ENCODE measurements at places on chromosomes 12 and 14. TPM values are rescaled to one million over a fixed set of nuclear protein-coding genes. Genes with fewer than 3 reads are reported as not detected.

Gene EMP1
- 28.9 TPM for total RNA-seq

Gene GCH1
- 2.9 TPM for total RNA-seq

Gene BBS10
- 8.9 TPM for total RNA-seq

Gene PPM1A
- 20.0 TPM for total RNA-seq

Gene RD3L
- total RNA-seq, result not detected

Gene NEUROD4
- not detected for total RNA-seq

DNA sequence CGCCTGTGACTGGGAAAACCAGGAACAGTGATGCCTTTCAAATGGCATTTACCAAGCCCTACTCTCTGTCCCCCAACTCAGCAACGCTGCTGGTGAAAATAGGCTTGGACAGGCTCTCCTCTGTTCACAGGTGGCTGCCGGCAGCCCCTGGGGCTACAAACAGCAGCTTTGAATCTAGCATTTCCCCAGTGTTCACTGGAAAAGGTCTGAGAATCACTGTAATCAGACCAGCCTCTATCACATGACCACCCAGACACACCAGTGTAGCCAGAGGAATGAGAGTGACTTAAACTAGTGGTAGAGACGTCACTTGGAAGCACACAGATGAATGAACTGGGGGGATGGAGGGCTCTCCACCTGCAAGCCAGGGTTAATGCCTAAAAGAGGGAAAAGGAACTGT, 151.8 kb downstream of the FOXN3 start:
- no peak for DNase-seq

- DNase-seq, result no peak
Observed at GRCh38 chr14:51449681-51450080, 202.0 kb upstream of the FRMD6 start.

- no peak for DNase-seq
Observed at GRCh38 chr14:89182326-89182725, 234.7 kb downstream of the FOXN3 start.

DNA sequence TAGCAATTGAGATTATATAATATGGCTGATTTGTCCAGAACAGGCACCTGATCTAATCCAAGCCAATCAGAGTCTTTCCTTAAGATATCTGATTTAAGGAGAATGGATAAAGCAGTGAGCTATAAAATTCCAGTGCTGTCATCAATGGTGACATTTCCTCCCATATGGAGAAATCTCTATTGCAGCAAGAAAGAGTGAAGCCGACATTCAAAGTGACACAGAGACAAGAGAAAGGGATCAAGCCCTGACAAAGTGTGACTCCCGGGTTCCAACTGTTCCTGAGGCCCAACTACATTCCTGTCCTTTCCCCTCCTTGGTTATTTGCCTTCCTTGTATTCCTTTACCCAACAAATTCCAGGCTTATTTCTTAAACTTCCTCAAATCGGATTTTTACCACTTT, 430.0 kb upstream of the SOX5 start:
- no peak for DNase-seq

GRCh38 chr12:47391566-47391965, 311.8 kb upstream of the AMIGO2 start:
- no peak for DNase-seq

DNA sequence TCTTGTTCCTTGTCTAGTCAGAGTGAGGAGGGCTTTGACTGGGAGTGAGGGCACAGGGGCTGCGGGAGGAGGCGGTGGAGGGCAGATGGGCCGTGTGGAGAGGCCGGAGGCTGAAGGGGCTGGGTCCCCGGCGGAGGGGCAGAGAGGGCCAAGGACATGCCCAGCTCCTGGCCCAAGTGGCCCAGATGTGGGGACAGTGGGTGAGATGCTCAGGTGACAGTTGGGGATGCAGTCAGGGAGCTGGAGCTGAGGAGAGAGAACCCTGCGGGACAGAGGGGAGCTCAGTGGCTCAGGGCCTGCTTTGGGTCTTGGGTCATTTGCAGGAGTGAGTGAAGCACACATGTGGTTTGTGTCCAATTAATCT, 26.5 kb upstream of the PLD4 start:
- DNase-seq, result no peak

- DNase-seq, result peak; percentile 69
Observed at GRCh38 chr12:116143909-116144308, 133.6 kb downstream of the MED13L start.

GRCh38 chr12:124837958-124838803, 25.5 kb downstream of the SCARB1 start:
- peak; percentile 100 for DNase-seq

DNA sequence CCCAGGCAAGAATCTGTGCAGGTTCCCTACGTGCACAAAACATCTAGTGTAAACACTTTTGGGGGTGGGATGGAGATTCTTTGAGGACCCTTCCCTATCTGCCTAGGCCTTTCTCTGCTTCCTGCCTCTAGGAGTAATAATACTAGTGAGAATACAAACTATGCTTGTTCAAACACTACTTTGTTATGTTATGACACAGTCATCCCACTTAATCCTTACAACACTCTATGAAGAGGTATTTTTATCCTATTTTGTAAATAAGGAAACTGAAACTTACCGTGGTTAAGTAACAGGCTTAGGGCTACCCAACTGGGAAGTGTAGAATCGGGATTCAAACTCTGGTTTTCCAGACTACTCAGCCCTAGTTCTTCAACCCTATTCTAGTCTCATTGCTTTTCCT, 96.5 kb downstream of the KCNA5 start:
- no peak for DNase-seq

DNA sequence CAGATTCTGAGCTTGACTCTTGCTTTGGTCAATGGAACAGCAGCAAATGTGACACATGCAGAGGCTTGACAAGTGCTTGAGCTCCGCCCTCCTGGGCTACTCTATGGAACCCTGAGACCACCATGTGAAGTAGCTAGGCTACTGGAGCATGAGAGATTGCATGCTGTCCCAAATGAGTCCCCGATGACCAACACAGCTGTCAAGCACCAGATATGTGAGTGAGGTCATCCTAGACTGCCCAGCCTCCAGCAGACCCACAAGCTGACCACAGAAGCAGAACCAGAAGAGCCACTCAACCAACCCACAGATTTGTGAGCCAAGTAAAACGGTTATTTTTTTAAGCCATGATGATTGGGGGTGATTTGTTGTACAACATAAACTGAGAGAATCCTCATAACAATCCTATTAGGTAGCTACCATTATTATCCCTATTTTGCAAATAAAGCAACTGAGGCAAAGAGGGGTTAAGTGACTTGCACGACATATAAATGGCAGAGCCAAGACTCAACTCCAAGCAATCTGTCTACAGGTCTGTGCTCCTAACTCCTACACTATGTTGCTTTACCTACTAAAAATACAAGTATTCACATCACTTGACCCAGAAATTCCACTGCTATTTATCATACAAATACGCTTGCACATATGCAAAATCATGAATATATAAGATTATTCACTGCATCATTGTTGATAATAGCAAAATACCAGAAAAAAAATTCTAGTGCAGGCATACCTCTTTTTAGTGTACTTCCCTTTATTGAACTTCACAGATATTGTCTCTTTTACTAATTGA, 136.2 kb downstream of the NDUFA12 start:
- DNase-seq, result peak; percentile 56

GRCh38 chr12:48826209-48826855, 8.0 kb downstream of the CACNB3 start:
- DNase-seq, result no peak

GRCh38 chr14:87049950-87050349, 943.0 kb downstream of the GALC start:
- DNase-seq, result no peak

DNA sequence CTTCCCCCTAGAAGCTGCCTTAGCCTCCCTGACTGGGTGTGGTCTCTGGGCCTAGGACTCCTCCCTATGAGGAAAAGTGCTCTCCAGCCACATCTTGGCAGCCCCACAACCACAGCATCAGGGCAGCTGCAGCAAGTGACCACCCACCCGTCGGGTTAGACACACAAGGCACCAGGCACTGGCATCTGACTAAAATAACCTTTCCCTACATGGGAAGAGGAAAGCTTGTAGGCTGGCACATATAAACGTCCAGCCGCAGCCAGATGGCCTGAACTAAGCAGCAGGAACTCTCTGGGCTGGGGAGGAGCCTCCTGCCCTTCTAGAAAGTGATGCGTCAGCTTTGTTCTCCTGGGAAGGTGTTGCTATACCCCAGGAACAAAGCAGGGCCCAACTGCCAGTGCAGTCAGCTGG, 328.7 kb downstream of the DPF3 start:
- DNase-seq, result no peak

DNA sequence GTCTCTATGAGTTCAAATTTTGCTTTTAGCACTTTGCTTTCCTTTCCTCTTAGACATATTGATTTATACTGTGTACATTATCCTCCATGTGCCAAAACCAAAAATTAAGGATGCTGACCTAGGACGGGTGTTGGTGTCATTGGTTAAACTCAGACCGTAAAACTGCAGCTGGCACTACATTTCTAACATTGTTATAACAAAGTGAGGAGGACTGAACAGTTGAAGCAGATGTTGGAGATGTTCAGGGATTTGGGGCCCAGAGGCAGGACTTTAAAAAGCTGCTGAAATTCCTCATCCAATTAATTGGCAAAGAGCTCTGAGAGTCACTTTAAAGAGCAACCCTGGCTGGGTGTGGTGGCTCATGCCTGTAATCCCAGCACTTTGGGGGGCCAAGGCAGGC, 72.4 kb downstream of the TMTC1 start:
- DNase-seq, result no peak

DNA sequence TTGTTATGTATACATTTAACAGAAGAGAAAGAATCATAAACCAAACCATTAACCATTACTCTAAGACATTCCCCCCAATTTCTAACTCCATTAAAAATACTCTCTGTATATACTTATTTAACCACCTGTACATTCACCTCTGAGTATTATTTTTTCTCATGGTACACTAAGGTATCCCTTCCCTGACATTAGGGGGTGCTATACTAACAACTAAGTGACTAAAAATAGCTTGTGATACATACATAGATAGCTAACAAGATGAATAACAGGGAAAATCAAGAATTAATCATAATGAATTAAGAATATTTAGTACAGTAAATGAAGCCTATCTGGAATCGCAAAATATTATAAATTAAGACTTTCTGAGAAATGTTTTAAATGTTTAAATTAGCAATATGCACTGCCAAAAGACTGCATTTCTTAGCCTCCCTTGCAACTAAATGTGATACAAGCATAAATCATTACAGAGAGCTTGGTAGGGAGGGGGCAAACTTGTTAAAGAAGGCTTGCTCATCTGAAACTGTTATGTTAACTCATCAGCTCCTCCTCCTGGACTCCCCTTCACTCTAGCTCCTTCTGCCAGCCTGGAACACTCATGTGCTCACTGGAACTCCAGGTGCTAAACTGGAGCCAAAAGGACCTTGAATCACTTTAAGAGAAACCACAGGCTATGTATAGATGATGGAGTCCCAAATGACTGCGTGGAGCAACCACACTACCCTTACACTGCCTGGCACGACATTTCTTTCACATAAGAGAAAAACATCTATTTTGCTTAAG, 14.9 kb downstream of the C2CD5 start:
- peak; percentile 41 for DNase-seq

DNA sequence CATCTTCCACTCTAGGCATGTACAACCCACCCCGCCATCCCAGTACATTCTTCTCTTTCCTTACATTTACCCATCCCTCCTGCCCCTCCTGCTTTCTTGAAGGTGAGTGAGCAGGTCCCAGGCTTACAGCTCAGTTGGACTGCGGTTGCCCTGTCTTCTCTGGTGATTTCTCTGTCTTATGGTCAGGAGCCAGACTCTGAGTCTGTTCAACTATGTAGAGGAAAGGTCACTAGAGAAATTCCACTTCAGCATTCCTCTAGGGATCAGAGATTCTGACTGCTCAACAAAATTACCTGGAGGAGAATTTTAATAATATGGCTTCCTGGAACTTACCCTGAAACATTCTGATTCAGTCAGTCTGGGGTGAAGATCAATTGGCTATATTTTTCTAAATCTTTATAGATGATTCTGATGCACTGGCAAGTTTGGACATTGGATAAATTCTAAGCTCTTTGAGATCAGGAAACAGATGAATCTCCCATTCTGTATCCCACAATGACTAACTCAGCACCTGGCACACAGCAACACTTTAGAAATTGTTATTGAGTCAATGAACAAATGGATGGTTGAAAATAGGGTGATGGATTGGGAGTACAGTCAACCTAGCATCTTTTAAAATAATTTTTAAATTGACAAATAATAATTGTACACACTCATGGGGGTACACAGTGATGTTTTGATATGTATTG, 128.6 kb upstream of the HIF1A start:
- DNase-seq, result peak; percentile 88
